GM19239 (cell line): ENCODE measurements at places on chromosomes 5 and 9.

- no peak for DNase-seq
Measured at GRCh38 chr9:92660266-92660665, 9.7 kb downstream of the IPPK start.

DNA sequence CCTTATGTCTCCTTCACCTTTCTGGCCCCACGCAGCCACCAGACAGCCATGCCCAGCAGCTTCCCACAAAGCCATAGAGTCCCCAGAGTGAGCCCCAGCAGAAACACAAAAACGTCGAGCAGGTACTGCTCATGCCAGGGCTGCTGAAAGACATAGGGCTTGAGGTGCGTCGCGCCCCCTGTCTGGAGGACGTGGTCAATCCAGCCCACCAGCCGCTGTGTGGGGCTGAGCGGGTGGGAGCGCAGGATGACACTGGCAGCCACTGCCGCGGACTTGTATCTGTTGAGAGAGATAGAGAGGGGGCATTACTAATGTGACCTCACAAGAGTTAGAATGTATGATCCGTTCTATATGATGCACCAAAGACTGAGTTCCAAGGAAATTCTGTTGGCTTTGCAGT lies 31.0 kb downstream of the UGT3A2 start:
- DNase-seq: no peak

- DNase-seq: no peak
Measured at GRCh38 chr9:114668146-114668545, 10.5 kb upstream of the TEX53 start.

DNA sequence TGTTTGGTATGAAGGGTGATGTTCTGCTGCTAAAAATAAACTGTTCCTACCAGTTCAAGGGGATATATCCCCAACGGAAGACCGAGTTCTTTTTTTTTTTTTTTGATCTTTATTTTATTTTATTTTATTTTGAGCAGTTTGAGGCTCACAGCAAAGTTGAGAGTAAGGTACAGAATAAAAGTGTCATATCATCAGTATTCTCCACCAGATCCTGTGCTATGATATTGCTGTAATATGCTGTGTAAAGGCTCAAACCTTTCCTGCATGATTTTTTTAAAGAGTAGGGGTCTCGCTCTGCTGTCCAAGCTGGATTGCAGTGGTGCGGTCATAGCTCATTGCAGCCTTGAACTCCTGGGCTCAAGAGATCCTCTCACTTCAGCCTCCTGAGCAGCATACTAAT lies 34.8 kb upstream of the DHFR start:
- DNase-seq: no peak

DNA sequence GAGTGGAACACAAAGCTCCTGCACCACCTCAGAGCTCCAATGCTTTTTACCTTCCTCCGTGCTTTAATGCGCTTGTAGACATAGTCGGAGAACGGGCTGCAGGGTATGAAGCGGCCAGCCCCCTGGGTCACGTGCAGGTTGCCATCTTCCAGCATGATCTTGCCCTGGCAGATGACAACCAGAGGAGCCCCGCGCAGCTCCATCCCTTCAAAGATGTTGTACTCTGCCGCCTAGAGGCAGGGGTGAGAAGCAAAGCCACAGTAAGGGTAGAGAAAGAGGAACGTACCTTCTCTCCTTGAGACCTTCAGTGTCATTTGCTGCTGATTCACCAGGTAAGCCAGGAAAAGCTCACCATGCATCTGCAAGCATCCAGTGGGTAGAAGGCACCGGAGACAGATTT lies 112.3 kb downstream of the DPYSL3 start:
- DNase-seq: no peak

DNA sequence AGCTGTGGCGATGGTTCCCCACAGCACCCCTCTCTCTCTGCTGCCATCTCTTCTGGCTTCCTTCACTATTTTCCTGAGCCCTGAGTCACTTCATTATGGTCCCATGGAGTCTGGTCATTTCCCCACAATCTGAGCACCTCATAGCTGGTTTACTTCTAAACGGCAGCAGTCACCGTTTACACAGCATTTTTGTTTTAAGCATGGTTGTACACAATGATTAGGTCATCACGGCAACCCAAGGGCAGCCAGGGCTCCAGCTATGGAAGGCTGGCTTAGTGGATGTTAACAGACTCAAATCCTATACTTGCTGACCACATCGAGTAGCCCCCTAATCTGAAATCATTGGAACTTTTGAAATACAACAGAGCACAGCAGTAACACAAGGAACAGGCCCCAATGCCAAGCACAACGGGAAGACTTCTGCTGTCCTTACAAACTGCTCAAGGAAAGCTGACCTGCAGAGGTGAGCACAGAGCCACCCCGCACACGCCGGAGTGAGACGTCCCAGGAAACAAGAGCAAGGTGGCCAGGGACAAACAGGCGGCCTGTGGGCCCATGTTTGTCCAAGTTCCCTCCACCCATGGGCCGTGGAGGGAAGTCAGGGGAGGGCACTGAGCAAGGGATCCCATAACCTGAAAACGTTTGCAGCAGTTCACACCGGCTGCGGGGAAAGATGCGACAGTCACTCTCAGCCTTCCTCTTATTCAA lies 22.9 kb downstream of the CAMSAP1 start:
- no peak for DNase-seq

DNA sequence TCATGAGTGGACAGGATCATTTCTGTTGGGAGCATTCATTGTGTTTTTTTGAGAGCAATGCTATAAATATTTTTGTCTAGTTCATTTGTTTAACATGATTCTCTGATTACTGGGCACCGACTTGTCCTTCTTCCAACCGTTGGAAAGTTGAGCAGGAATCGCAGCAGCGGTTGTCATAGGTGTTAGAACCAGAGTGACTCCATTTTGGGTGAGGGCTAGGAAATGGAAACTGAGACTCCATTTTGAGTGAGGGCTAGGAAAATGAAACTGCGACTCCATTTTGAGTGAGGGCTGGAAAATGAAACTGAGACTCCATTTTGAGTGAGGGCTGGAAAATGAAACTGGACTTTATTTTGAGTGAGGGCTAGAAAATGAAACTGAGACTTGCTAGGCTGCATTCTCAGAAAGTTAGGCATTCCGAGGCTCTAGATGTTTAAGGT lies 100.6 kb downstream of the ICE1 start:
- peak; percentile 12 for DNase-seq

DNA sequence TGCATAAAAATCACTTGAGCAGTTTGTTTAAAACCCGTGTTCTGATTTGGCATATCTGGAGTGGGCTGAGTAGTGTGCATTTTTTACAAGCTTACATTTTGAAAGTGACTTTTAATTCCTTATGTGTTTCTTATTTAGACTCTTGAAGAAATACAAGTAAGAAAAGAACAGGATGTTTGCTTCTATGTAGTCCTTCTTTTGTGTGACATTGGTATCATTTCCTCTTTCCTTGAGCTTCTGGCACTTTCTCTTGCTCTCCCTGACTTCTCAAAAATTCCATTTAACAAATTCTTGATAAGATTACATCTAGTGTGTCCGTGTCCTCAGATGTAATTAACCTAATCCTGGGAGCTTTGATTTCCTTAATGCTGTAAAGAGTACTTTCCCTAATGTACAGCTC lies 12.5 kb downstream of the GARNL3 start:
- no peak for DNase-seq

DNA sequence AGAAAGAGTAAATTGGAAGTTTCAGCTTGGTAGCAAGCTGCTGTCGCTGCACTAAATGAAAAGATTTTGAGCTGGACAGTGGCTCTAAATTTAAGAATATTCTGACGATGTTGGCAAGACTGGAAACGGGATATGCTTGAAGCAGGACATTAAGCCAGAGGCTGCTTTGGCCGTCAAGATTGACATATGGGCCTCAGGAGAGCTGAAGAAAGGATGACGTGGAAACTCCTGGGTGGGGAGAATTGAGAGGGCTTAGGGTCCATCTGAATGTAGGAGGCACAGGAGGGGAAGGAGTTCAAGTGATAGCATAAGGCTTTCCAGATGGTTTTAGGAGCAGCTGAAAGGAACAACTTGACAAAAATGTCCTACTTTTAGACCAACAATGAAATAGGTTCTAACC lies 108.9 kb downstream of the PAPPA start:
- DNase-seq: no peak

- DNase-seq: no peak
Measured at GRCh38 chr9:110750272-110750671, 81.7 kb downstream of the MUSK start.

DNA sequence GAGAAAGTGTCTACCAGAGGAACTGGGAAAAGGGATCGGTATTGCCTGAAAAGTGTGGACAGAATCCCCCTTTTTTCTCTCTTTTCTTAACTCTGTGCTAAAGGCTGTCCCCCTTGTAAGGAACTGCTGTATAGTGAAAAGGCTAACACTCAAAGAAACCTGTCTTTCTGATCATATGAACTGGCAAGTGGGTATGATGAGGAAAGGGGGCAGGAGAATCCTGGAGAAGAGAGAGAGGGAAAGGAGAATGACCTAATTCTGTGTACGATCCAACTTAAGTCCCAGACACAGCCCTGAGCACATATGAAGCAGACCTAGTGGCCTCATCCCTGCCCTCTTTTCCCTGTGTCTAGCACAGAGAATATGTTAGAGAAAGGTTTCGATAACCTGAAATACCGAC lies 967 bp downstream of the ANKRD31 start:
- no peak for DNase-seq

DNA sequence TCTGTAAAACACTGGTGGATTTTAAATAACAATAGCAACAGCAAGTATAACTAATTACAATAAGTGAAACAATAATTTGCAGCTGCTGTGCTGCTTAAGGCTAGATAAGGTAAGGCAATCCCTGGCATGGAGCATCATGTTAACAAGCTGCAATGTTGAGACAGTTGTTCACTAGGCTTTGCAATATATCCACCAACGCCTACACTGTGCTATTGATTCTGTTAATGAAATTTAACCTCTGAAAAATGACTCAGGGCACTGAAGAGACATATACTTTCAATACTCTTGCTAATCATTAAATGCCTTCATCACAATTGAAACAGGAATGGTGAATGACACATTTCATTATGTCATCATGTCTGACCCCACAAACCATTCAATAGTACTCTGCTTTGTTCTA lies 255.0 kb downstream of the EFNA5 start:
- DNase-seq: no peak

GRCh38 chr5:60541980-60542379 lies 158.0 kb downstream of the DEPDC1B start:
- no peak for DNase-seq

DNA sequence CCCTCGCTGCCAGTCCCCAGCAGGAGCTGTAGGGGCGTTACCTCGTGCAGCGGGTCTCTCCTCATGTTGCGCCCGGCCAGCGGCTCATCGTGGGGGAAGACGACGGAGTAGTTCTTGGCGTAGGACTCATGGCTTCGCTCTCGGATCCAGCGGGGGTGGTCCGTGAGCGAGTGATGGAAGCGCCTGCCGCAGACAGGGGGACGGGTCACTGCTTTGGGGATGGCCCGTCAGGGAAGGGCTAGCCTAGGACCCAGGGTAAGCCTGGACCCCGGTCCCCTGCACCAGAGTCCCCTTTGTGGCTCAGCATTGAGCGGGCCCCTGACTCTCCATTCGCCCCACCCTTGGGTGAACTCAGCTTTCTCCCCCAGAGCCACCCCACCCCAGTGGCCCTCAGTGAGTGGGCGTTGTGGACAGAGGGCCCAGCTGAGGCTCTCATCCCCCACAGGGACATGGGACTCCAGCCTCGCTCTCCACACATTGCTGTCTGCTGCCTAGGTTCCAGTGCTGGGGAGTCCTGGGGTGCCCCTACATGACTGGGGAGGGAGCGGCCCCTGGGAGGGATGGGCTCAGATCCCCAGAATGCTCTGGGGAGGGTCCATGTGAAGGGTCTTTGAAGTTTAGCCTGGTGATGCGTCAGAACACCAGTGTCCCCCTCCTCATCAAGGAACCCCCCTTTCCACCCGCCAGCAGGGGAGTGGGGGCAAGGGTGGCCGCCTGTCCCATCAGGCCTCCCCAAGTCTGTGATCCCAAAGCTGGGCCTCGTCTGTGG lies 29.7 kb downstream of the SARDH start:
- no peak for DNase-seq

GRCh38 chr5:32869216-32869615 lies 158.1 kb downstream of the NPR3 start:
- no peak for DNase-seq

GRCh38 chr5:127650022-127650421 lies 1.1 kb downstream of the CTXN3 start:
- no peak for DNase-seq

GRCh38 chr5:16573401-16573800 lies 43.4 kb downstream of the RETREG1 start:
- no peak for DNase-seq
